GM23338 (cell line): ENCODE measurements at places on chromosomes 16 and 17. TPM values are rescaled to one million over a fixed set of nuclear protein-coding genes. Genes with fewer than 3 reads are reported as not detected.
A peak's percentile ranks its signal among the peaks of the same experiment; 100 is the strongest.

MT1A gene
- total RNA-seq, result not detected in 2 replicates

BEAN1 gene
- total RNA-seq, result 0.07 TPM in 1 of 2 replicates, not detected in the other

DNA sequence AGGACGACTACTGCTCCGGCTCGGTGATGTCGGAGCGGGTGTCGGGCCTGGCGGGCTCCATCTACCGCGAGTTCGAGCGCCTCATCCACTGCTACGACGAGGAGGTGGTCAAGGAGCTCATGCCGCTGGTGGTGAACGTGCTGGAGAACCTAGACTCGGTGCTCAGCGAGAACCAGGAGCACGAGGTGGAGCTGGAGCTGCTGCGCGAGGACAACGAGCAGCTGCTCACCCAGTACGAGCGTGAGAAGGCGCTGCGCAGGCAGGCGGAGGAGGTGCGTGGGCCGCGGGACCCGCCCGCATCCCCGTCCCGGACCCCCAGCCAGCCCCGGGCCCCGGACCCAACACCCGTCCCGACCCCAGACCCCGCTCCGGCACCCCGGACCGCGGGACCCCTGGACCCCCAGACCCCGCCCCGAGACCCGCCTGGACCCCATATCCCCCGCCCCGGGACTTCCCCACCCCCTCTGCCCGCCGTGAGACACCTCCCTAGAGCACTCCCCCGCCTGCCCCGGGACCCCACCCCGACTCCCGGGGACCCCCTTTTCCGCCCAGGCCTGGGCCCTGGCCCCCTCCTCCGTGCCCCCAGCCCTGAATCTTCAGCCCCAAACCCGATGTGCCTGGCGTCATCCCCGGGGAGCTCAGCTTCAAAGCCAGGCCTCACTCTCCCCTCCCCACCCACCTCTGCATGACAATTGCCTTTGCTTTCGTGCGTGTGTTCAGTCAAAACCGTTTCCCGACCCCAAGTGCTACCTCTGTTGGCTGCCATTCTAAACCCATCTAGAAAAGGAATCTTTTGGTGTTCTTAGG, 594 bp downstream of the MAPK8IP3 start:
- peak; percentile 50 for DNase-seq

- no peak for DNase-seq
These were observed 6.0 kb downstream of the ZNF213 start for GRCh38 chr16:3140603-3141427.

DNA sequence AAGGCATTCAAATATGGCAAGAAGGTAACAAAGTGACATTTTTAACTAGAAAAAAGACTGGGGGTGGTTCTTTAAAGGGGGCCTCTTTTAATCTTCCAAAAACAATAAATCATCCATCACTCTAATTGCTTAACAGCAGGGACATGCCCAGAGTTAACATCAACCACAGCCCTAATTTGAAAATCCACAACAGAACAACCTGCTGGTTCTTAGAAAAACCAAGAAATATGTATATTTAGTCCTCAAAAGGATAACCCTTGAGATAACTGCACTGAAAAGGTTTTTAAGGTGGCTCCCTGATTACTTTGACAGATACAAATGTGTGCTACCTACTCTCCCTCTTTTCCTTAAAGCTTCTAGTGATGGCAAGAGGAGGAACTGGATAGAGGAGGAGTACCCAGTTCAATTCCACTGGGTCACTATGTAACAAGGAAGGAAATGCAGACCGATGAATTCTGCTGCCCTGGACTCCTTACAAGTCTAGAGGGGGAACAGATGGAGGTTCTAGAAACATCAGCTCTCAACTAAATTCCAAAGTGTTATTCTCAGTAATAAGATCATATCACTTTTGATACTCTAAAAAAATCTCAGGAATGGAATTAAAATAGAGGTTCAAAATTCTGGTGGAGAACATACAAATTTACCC, 54.3 kb downstream of the N4BP1 start:
- DNase-seq, result no peak

DNA sequence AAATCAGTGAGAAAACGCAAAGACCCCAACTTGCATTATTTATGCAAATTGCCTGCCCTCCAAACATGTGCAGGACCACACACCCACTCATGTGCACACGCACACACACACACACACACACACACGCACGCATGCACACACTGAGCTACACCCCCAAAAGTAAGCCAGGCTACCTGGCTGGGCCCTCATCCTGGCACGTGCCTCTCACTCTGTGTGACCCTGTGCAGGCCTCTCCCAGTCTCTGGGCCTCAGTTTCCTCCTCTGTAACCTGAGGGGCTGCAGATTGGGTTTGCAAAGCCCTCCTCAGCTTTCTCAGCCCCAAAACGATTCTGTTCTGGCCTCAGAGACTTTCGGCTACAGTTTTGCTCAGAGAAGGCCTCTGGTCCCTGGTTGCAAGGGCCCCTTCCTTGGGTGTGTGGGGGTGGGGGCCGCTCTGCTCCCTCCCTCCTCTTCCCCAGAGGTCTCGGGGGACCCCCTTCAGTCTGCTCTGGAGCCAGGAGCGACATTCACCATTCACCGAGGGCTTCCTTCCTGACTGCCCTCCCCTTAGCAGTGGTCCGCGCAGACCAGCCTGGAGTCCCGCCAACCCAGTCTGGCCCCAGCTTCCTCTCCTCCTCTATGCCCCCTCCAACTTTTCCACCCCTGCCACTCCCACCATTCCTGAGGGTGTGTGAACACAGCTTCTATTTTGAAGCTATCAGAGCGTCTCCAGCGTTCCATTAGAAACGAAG, 5.4 kb upstream of the PIK3R6 start:
- no peak for DNase-seq
